ENCODE measurements at places on chromosomes 13 and 19.

GRCh38 chr19:20787786-20788185 lies 11.7 kb downstream of the ZNF66 start:
- no peak for DNase-seq
- no peak overlapping the region for H3K4me3 ChIP-seq
- H3K36me3 ChIP-seq: no peaks in the 10 kb centered on the region
- no peak overlapping the region for H3K27ac ChIP-seq
- no peaks in the 10 kb centered on the region for H3K27me3 ChIP-seq

DNA sequence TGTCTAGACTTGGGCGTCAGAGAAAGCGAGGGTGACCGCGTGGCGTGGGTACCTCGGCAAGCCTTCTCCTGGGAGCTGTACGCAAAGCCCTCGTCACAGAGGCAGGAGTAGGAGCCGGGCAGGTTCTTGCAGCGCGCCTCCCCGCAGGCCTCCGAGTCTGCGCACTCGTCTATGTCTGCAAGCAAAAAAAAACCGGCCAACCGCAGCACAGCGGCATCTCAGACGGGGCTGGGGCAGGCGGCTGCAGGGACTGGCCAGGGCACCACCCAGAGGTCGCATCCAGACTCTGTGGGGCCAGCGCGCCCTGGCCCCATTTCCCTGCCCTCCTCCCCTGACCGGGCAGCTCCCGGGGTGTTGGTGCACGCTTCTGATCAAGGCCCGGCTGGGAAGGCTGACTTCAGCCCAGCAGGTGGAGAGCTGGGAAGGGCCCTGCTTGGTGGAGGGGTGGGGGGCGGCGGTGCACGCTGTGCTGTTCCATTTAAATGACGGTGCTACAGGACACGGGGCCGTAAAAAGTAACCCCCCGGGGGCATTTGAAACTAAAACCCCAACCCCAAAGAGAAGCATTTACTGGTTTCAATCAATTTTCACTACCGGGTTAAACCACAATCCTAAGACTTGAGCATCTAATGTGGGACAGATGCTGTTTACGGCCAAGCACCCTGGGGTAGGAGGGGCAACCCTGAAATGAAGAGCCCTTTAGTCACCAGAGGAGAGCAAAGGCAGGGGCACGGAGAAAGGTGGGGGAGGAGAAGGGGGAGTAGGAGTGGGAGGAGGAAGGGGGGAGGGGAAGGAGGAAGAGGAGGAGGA lies 28.2 kb downstream of the GAS6 start:
- no peak overlapping the region for H3K27ac ChIP-seq
- no peaks in the 10 kb centered on the region for H3K27me3 ChIP-seq
- peaks cover 23% of the 10 kb centered on the region for H3K4me1 ChIP-seq
- no peak for DNase-seq
- no peak overlapping the region for H3K4me3 ChIP-seq
- no peaks in the 10 kb centered on the region for H3K36me3 ChIP-seq

DNA sequence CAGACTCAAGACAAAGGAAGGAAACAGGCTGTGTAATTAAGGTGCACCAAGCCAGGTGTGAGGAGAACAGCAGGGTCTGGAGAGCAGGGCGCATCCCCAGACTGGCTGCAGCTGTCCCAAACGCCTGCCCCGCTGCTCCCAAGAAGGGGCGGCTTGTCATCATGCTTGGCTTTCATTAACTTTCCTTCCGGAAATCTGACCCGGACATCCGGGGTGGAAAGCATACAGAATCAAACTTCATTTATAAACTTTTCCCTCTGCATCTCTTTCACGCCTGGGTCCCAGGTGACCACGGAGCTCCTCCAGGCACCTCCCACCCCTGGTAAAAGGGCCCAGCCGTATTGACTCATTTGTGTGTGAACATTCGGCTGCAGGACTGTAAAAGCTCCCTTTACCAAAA lies 31.7 kb downstream of the TSHZ3 start:
- H3K36me3 ChIP-seq: no peaks in the 10 kb centered on the region
- H3K4me1 ChIP-seq: no peaks in the 10 kb centered on the region
- no peak for DNase-seq
- H3K4me3 ChIP-seq: no peak overlapping the region
- no peak overlapping the region for H3K27ac ChIP-seq
- H3K27me3 ChIP-seq: no peaks in the 10 kb centered on the region

DNA sequence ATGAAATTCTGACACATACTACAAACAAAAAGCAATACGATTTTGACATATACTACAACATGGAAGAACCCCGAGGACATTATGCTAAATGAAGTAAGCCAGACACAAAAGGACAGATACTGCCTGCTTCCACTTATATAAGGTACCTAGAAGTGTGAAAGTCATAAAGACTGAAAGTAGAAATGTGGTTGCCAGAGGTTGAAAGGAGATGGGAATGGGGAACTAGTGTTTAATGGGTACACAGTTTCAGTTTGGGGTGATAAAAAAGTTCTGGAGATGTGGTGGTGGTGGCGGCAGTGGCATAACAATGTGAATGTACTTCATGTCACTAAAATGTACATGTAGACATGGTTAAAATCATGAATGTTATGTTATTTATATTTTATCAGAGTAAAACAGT lies 12.1 kb upstream of the NDFIP2 start:
- no peaks in the 10 kb centered on the region for H3K4me1 ChIP-seq
- H3K4me3 ChIP-seq: no peak overlapping the region
- H3K27ac ChIP-seq: no peak overlapping the region
- H3K27me3 ChIP-seq: no peaks in the 10 kb centered on the region

GRCh38 chr13:97310809-97311436 lies 88.8 kb downstream of the MBNL2 start:
- H3K27me3 ChIP-seq: no peaks in the 10 kb centered on the region
- H3K4me1 ChIP-seq: peaks cover 34% of the 10 kb centered on the region
- H3K27ac ChIP-seq: no peak overlapping the region
- no peaks in the 10 kb centered on the region for H3K36me3 ChIP-seq
- H3K4me3 ChIP-seq: no peak overlapping the region

DNA sequence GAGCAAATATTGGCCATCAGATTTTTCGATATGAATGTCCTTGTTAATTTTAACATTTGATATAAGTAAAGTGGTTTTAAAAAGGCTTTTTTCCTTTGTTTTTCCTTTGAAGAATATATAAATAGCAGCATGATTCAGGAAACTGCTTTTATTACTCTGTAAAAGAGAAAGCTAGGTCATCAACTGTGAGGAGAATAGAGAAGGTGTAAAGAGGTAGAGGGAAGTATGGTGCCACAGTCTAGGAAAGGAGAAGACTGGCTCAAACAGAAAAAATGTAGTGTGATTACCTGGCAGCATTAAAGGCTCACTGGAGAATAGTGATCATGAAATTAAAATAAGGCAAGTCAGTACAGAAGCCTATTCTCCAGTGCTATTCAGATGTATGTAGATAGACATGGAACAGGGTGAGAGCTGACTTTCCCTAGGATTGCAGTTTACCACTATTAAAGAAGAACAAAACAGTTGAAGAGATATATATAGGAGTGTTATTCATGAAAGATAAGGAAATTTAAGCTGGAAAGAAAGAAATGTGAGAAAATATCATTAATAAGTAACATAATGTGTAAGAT lies 1115.9 kb upstream of the PCDH9 start:
- no peaks in the 10 kb centered on the region for H3K27me3 ChIP-seq
- H3K4me3 ChIP-seq: no peak overlapping the region
- H3K4me1 ChIP-seq: no peaks in the 10 kb centered on the region
- no peak for DNase-seq
- H3K36me3 ChIP-seq: no peaks in the 10 kb centered on the region

GRCh38 chr19:39410831-39411080 lies 1.7 kb upstream of the PLEKHG2 start:
- peaks cover 1% of the 10 kb centered on the region for H3K36me3 ChIP-seq
- no peak for DNase-seq
- H3K27ac ChIP-seq: peak overlapping the region; percentile 97
- H3K4me3 ChIP-seq: no peak overlapping the region
- H3K4me1 ChIP-seq: peaks cover 18% of the 10 kb centered on the region
- H3K27me3 ChIP-seq: no peaks in the 10 kb centered on the region

GRCh38 chr13:40517486-40518480 lies 148.7 kb downstream of the FOXO1 start:
- no peak overlapping the region for H3K27ac ChIP-seq
- H3K4me3 ChIP-seq: no peak overlapping the region
- no peaks in the 10 kb centered on the region for H3K27me3 ChIP-seq
- no peak for DNase-seq
- no peaks in the 10 kb centered on the region for H3K36me3 ChIP-seq

- H3K36me3 ChIP-seq: no peaks in the 10 kb centered on the region
- DNase-seq: no peak
- H3K4me3 ChIP-seq: no peak overlapping the region
- no peak overlapping the region for H3K27ac ChIP-seq
- H3K4me1 ChIP-seq: no peaks in the 10 kb centered on the region
These were observed 2.5 kb upstream of the TMEM59L start for GRCh38 chr19:18610245-18610555.

DNA sequence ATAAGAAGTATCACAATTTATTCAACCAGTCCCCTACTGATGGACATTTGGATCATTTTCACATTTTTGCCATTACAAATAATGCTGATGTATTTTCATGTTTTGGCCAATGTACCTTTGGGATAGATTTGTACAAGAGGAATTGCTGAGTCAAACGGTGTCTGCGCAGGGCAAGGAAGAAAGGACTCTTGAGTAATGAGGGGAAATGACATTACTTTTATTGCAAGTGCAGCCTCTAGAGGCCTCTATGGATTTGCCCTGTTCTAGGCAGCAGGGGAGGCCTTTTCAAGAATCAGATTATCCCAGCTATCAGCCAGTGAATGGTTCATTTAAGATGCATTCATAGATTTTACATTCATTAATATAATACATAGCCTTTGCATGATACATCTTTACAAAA lies 32.9 kb upstream of the GTF3A start:
- H3K4me1 ChIP-seq: no peaks in the 10 kb centered on the region
- no peak overlapping the region for H3K27ac ChIP-seq
- H3K27me3 ChIP-seq: no peaks in the 10 kb centered on the region
- DNase-seq: no peak

DNA sequence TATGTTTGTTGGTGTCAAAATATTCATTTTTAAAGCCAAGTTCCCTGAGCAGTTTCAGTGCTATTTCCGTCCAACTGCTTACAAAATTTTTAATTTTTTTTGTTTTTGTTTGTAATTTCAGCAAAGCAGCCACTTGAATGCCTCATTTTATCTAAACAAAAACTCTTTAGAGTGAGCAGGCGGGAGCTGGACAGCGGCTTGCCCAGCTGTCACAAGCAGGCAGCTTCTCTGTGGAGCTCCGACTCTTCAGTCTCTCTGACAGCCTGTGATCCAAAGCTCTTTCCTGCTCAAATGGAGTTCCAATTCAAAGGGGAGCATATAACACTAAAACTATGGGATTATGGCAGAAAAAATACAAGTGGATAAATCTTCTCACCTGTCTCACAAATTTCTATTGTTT lies 618.3 kb upstream of the PCDH20 start:
- DNase-seq: peak; percentile 44
- H3K4me3 ChIP-seq: no peak overlapping the region
- H3K27ac ChIP-seq: no peak overlapping the region
- H3K36me3 ChIP-seq: no peaks in the 10 kb centered on the region
- H3K27me3 ChIP-seq: no peaks in the 10 kb centered on the region

GRCh38 chr19:1874554-1875185 lies 10.6 kb downstream of the ABHD17A start:
- peak overlapping the region; percentile 45 for H3K4me3 ChIP-seq
- H3K4me1 ChIP-seq: peaks cover 32% of the 10 kb centered on the region
- no peak for DNase-seq
- no peaks in the 10 kb centered on the region for H3K27me3 ChIP-seq

- peaks cover 9% of the 10 kb centered on the region for H3K36me3 ChIP-seq
- peaks cover 4% of the 10 kb centered on the region for H3K4me1 ChIP-seq
- no peak overlapping the region for H3K4me3 ChIP-seq
- H3K27me3 ChIP-seq: no peaks in the 10 kb centered on the region
- no peak overlapping the region for H3K27ac ChIP-seq
- no peak for DNase-seq
These were observed 4.9 kb upstream of the USE1 start for GRCh38 chr19:17210296-17210695.

DNA sequence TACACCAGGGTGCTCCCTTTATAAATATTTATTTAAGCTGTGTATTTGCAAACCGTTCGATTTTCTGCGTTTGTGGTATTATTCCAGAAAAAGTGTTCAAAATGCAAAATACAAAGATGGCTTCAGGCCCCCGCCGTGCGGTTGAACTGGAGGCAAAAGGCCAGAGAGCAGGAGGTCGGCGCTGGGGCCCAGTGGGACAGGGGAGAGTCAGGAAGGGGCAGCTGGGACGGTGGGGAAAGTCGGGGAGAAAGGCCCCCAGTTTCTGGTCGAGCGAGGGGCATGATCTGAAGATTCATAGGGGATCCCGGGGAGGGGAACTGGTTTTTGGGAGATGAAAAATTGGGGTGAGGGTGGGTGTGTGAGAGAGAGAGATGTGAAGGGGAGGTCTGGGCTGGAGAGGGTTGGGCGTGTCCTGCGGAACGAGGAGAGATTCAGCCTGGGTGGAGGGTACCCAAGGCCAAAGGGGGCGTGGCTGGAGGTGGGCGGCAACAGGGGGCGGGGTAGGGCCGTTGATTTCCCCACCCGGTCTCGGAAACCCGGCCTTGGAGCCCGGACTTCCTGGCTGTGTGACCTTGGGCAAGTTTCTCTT lies 678 bp downstream of the ISOC2 start:
- H3K27me3 ChIP-seq: no peaks in the 10 kb centered on the region
- no peaks in the 10 kb centered on the region for H3K4me1 ChIP-seq
- peak overlapping the region; percentile 92 for H3K27ac ChIP-seq
- H3K36me3 ChIP-seq: no peaks in the 10 kb centered on the region

DNA sequence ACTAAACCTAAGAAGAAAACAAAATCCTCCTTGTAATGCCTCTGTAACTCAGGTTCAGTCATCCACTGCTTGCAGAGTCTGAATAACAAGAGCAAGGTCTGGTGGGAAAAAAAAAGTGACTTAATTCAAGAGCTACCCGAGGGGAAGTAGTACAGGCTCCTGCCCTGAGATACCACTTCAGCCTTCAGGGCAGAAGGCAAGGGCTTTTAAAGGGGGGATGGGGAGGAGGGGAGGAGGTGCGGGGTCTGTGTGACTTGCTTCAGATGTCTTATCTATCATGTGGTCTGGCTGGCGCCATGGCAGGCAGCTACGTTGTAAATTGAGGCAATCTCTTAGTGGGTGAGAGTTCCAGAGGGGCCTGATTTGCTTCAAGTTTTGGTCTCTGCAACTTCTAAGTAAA lies 66.7 kb downstream of the LRRC63 start:
- H3K4me1 ChIP-seq: no peaks in the 10 kb centered on the region
- H3K4me3 ChIP-seq: no peak overlapping the region
- H3K36me3 ChIP-seq: no peaks in the 10 kb centered on the region
- H3K27me3 ChIP-seq: no peaks in the 10 kb centered on the region

- no peak overlapping the region for H3K4me3 ChIP-seq
- no peaks in the 10 kb centered on the region for H3K4me1 ChIP-seq
- no peak overlapping the region for H3K27ac ChIP-seq
These were observed 1213.1 kb downstream of the OLFM4 start for GRCh38 chr13:54241719-54242118.

GRCh38 chr19:1097810-1098176 lies 2.6 kb upstream of the POLR2E start:
- no peak for DNase-seq
- H3K27me3 ChIP-seq: no peaks in the 10 kb centered on the region
- no peak overlapping the region for H3K4me3 ChIP-seq
- peaks cover 9% of the 10 kb centered on the region for H3K36me3 ChIP-seq
- H3K4me1 ChIP-seq: peaks cover 6% of the 10 kb centered on the region

GRCh38 chr19:39515551-39516191 lies 732 bp downstream of the SELENOV start:
- no peaks in the 10 kb centered on the region for H3K27me3 ChIP-seq
- H3K4me3 ChIP-seq: no peak overlapping the region
- DNase-seq: no peak

- no peaks in the 10 kb centered on the region for H3K27me3 ChIP-seq
- no peak for DNase-seq
- H3K4me1 ChIP-seq: no peaks in the 10 kb centered on the region
- no peak overlapping the region for H3K4me3 ChIP-seq
- no peaks in the 10 kb centered on the region for H3K36me3 ChIP-seq
These were observed 9.1 kb upstream of the VWA8 start for GRCh38 chr13:41970022-41970421.
